ENCODE measurements at places on chromosomes 3 and 15.

DNA sequence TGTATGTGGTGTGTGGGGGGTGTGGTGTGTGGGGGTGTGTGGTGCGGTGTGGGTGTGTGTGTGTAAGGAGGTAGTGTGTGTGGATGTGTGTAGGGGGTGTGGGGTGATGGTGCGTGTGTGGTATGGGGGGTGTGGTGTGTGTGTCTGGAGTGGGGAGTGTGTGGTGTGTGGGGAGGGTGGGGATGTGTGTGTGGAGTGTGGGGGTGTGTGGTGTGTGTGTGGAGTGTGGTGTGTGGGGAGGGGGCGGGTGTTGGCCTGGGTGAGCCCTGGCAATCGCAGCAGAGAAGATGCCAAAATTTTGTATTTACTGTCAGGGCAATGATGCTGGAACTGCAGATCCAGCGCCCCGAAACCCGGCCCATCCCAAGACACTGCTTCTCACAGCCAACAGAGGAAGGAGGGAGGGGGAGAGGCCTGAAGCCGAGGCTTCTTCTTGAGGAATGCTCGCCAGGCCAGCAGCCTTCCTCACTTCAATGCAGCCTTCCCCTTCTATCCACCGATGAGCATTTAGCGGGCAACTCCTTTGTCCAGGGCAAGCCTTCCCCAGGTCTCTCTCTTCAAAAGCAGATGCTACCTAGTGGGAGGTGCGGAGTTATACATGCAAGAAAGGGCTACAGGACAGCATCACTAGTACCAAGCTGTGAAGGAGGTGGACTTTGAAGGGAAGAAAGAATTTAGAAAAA, 11.9 kb upstream of the SRP14 start:
- DNase-seq, result no peak

DNA sequence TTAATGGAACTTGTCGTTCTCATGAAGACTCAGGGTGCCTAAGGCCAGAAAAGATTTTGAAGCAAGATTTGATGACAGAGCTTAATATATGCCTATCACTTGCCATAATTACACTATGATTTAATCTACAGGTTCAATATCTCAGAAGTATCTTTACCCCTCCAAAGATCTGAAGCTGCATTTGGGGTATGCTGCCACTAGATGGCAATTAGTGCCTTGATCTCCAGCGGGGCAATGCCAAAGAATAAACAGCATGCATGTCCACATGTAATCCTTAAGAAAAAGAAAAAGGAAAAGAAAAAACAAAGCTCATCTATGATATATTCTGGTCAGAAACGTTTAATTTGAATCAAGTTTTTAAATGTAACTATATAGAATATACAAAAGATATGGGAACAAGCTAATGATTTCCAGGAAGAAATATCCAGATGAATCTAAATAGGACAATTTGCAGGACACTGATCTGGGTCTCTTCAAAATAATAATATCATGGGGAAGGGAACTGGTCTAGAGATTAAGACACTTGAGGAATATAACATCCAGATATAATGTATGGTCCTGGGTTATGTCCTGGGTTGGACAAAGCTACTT, 55.0 kb upstream of the SOX14 start:
- DNase-seq, result no peak

GRCh38 chr3:78633626-78634025, 1134.2 kb downstream of the ROBO1 start:
- no peak for DNase-seq

- DNase-seq, result no peak
Observed at GRCh38 chr3:189954733-189955665, 165.7 kb downstream of the P3H2 start.

GRCh38 chr15:42349186-42349585, 10.1 kb upstream of the CAPN3 start:
- no peak for DNase-seq

DNA sequence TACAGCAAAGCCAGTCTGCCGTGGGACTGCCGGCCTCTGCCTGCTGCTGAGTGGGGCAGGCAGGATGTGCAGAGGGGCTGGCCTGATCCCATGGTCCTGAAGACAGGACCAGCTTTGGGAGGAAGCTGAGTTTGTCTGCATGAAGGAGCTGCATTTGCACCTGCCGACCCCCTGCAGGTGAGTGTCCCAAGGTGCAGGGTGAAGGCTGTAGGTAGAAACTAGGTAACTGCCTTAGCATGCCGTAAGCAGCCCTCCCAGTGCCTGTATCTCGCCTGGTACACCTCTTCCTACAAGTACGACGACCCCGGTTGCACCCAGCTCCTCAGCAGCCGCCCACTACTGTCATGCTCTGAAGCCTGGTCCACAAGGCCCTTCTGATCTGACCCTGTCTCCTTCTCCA, 34.9 kb downstream of the AMOTL2 start:
- DNase-seq, result no peak

- no peak for DNase-seq
Observed at GRCh38 chr3:27630885-27631284, 91.2 kb downstream of the EOMES start.

DNA sequence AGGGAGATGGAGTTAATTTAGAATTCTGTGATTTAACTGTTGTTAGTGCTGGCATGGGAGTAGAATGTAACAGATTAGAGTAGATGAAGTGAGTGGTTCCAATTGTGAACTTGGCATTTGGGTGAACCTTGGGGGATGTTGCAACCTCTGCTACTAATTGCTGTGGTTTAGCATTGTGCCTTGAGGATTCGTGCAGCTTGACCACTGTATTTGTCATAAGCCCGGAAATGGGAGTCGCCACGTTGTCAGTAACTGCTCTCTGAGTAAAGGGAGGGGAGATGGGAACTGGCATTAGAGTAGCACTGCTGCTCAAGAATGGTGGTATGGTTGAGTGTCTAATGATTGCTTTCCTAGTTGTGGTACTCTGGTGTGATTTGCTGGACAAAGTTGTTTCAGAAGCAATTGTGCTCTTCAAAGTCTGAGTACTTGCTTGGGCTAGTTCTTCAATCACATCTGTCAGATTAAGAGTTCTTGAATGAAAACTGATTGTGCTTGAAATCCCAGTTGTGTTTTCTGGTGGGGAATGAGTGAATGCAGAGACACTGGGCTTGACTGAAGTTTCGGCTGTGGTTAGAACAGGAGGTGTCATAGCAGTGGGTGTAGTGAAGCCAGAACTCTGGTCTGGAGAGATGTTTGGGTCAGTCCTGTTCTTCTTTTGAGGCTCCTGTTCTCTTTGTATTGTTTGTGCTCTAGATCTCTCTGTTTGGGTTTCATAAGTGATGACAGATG, 15.4 kb downstream of the IGSF10 start:
- DNase-seq, result no peak

DNA sequence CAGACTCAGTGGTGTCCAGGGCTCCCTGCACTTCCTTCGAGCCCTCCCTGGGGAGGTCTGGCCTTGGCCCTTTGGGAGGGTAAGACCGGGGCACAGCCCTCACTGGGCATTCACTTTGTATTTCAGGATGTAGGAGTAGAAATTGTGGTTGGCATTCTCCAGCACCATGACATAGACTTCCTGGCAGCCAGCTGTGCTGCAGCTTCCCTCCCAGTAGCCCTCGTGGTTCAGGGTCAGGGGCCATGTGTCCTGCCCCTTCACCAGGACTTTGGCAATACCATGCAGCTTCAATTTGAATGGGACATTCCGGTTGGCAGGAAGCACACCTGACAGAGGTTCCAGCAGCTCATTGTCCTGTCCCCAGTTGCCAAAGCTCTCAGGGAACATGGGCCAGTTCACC, 47.3 kb downstream of the KY start:
- DNase-seq, result no peak

DNA sequence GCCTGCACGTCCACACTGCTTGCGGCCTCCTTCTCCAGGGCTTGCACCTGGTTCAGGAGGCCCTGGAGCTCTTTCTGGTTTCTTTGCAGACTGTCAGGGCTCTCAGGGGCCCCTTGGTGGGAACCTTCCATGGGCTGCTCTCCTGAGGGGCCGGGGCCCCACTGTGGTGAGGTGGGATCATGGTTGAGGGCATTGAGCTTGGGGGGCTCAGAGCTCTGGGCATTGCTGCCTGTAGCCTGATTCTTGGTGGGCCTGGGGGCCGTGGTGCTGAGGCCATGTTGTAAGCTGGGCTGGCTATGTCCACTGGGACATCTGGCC, 7.5 kb downstream of the XIRP1 start:
- DNase-seq, result no peak

GRCh38 chr3:9859530-9860025, 15.8 kb upstream of the RPUSD3 start:
- DNase-seq, result no peak

DNA sequence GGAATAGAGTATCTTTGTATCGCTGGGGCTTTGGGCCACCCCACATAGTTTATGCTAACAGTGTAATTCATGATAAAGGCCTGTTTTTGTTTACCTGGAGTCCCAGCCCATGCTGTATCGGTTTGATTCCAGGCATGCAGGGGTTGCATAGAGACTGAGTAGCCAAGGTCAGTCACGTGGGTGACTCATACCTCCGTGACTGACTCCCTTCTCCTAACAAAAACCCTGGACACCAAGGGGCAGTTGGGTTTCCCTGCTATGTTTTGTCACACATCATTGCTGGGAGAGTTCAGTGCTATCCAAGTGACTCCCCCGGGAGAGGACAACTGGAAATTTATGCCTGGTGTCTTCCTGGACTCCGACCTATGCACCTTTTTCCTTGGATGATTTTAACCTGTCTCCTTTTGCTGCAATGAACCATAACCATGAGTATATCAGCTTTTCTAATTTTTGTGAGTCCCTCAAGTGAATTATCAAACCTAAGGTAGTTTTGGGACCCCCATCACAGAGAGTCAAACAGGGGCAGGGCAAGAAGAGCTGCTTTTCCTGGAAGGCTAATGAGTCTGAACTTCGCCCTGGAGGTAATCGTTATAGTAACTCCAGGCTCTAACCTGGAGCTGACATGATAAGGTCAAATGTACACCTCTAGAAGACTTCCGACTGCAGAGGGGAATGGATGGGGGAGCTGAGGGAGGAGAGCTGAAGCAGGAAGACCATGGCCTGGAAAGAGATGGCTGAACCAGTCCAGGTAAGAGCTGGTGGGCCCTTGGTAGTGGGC, 57.0 kb downstream of the SRGAP3 start:
- no peak for DNase-seq

GRCh38 chr3:119347036-119347435, 52.9 kb downstream of the ARHGAP31 start:
- DNase-seq, result no peak

DNA sequence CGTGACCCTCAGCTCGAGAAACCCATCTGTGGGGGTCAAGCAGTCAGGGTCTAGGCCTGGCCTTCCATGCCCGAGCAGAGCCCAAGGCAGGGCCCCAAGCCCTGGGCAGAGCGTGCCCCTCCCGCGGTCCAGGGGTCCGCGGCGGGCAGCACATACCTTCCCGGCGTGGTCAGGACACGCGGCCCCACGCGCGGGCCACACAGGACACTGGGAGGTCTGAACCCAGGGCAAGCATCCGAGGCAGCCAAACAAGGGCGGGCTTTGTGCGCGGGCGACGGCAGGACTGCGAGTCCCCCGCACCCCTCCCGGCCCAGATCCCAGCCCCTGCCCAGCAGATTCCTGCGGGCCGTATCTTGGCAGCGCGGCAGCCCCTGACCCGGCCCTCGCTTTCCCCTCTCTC, 61.6 kb upstream of the ACAN start:
- no peak for DNase-seq

GRCh38 chr3:171249245-171249644, 211.0 kb downstream of the TNIK start:
- no peak for DNase-seq

DNA sequence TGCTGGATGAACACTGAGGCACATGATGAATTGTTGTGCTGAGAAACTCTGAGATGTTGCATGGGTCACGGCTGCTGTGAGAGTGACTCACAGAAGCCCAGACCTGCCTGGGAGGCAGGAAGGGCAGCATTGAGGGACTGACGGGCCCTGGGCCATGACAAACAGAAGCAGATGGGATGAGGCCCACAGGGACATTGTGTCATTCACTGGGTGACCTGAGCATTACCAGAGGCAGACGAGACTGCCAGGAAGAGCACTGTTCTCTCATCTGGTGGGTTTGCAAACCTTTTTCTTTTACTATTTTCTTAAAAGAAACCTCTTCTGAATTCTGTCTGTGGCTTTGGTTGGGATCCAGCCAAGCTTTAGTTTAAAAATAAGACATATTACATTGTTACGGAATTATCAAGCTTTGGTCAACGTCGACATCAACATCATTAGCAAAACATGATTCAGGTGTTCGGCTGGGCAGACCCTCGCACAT, 67.8 kb downstream of the BDH1 start:
- DNase-seq, result no peak

DNA sequence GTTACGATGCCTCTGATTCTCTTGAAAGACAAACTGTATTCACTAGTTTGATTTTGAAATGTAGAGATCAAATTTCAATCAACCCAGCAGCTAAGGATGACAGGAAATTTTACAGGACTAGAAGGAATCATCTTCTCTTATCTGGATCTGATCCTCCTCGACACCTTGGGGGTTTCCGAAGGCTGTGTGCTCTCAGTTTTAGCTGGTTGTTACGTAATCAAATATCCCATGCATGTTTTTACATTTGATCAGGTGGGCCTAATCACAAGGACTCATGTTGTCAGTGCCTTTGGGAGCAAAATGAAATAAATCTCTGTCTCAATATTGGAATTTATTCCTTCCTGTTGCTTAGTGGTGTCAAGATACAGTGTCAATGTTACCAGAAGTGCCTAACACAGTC, 141.9 kb upstream of the TNIK start:
- no peak for DNase-seq

DNA sequence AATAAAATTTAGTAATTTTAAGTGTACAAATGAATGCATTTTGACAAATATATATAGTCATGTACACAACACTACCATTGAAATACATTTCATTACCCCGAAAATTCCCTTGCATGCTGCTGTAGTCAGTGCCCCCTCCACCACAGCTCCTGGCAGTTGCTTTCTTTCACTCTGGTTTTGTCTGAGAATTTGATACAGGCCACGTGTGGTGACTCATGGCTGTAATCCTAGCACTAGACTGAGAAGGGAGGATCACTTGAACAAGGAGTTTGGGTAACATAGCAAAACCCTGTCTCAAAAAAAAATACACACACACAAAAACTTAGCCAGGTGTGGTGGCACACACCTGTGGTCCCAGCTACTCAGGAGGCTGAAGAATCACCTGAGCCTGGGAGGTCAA, 65.4 kb downstream of the TFRC start:
- no peak for DNase-seq

- DNase-seq, result no peak
Observed at GRCh38 chr3:136836511-136837156, 17.7 kb downstream of the SLC35G2 start.

- DNase-seq, result no peak
Observed at GRCh38 chr15:63763476-63764123, 70.1 kb downstream of the HERC1 start.

GRCh38 chr15:37034392-37034791, 66.0 kb downstream of the MEIS2 start:
- DNase-seq, result no peak

- DNase-seq, result peak; percentile 6
Observed at GRCh38 chr15:23877502-23878412, 190.7 kb upstream of the NDN start.
